ENCODE measurements at places on chromosomes 6 and 20.

DNA sequence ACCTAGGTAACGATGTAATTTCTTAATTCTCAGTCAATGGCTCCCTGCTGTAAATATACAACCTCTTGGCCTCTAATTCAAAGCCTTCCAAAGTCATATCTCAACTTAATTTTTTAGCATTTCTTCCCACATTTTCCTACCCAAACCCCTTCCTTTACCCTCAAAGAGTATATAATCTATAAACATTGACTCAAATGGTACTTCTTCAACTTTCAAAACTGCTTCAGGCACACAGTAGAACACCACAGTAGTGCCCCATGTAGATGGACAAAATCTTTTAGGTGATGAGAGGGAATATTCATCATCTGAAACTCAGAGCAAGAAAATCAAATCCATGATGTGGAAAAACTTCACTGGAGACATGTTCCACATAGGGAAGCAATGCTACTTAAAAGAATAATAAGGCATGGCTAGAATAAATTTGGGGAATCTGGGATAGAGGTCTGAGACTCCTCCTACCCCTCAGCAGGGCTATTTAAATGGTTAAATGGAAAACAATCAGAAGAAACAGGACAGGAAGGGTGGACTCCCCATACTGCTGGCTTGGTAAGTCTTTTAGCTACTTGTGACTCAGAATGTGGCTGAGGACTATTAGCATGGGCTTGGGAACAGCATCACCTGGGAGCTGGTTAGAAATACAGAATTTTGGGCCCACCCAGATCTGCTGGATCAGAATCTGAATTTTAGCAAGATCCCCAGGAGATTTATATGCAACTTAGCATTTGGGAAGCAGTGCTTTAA, 6.4 kb downstream of the SLC22A2 start:
- DNase-seq, result no peak

- DNase-seq, result no peak
These were observed 646.9 kb upstream of the FLRT3 start for GRCh38 chr20:14984305-14984704.

DNA sequence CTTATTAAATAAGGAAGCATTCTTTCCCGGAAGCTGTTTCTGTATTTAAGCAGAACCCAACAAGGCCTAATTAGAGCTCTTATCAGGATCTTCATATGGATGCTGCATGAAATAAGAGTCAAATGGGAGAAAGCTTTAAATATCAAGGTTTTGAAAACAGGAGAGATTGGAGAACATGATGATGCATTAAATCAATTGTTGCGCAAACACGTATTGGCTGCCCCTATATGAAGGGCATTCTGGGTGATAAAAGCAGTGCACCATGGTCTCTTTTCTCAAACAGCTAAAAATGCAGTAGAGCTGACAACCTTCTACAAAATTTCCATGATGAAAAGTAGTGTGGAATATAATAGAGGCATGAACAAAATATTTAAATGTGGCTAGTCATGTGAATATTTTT, 98.9 kb downstream of the TBXT start:
- DNase-seq, result no peak

GRCh38 chr6:160285541-160286105, 27.0 kb upstream of the SLC22A2 start:
- DNase-seq, result no peak

DNA sequence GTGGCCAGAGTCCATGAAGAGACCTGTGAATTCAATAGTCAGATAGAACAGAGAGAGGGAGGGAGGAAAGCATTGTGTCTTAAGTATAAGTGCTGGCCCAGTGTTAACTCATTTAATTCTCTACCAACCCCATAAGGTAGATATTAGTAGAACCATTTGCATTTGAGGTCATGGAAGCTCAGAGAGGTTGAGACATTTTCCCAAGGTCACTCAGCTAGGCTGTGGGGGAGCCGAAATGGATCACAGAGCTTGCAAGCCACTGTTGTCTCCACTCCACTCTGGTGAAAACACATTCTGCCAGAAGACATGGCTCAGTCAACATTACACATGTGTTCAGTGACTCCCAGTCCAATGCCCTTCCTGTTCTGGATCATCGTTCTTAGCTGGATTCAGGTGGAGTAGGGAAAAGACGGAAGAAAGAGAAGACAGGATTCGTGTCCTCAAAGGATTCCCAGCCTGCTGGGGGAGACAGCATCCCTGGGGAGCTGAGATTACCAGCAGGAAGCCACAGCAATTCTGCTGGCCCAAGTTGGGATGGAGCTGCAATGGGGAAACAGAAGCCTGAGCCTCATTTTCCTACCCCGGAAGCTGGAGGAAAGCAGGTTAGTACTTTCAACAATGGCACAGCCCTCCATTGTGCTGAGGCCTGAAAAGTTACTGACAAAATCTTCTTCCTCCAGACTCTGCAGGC, 27.0 kb upstream of the MDGA1 start:
- DNase-seq, result no peak

GRCh38 chr20:53447316-53447715, 146.3 kb downstream of the ZNF217 start:
- no peak for DNase-seq

GRCh38 chr20:57439432-57439831, 48.2 kb downstream of the RBM38 start:
- no peak for DNase-seq

GRCh38 chr20:53993310-53993709, 77.1 kb downstream of the BCAS1 start:
- no peak for DNase-seq

DNA sequence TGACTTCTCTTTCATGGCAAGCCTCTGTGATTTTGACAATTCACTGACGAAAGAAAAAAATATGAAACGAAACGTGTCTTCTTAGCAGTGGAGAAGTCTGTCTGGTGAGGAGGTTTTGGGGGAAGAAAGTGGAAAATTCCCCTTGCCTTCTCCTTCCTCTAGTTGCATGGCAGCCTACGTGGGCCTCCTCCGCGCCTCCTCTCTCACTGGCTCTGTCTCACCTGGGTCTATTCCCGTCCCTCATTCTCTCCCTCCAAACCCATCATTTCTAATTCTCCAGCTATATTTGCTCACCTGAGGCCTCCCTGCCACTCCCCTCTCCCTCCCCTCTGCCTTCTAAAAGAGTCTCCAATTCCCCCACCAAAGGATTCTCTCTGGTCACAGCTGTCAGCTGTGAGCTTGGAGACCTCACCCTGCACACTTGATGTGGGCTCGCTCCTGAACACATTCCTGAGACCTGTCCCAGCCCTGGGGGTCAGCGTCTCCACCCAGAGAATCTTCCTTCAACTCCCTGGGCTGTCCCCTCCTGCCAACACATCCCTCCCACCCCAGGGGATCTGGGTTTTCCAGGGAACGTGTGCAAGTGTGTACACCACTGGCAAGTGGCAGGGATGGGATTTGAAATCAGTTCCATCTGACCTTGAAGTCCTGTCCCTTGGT, 159.6 kb upstream of the PMEPA1 start:
- no peak for DNase-seq

- DNase-seq, result no peak
These were observed 4.4 kb downstream of the LY86 start for GRCh38 chr6:6592826-6593475.

GRCh38 chr6:43671801-43672690, 15.5 kb downstream of the MRPS18A start:
- DNase-seq, result no peak
